Peyer's patch (tissue), 4 donors: ENCODE measurements at places on chromosomes 12 and 14. TPM values are rescaled to one million over a fixed set of nuclear protein-coding genes. Genes with fewer than 3 reads are reported as not detected.

GLI1 gene
- total RNA-seq: 0.88 TPM

- no peak overlapping the region for H3K4me3 ChIP-seq
- no peaks in the 10 kb centered on the region for H3K27me3 ChIP-seq
- no peaks in the 10 kb centered on the region for H3K4me1 ChIP-seq
- no peak for DNase-seq
Measured at GRCh38 chr14:22678221-22678620, 34.1 kb upstream of the OR6J1 start.

DNA sequence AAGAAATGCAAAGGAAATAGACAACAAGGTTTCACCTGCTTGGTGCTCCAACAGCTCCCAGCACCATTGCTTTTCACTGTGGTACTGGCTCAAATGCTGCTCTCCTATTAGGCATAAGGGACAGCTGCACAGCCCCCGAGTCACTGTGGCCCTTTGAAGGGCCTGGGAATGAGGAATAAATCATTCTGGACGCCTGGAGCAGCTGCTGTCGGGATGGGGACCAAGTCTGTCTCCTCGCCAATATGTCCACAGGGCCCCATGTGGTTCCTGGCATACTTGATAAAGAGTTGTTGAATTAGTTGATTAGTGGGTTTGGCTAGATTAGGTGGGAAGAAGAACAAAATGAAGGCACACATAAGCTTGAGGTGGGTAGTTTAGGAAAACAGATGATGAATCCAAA is 13.1 kb upstream of the NGB start:
- H3K4me1 ChIP-seq: no peaks in the 10 kb centered on the region
- H3K27ac ChIP-seq: no peak overlapping the region
- no peak overlapping the region for H3K4me3 ChIP-seq
- no peaks in the 10 kb centered on the region for H3K27me3 ChIP-seq
- peaks cover 68% of the 10 kb centered on the region for H3K36me3 ChIP-seq
- no peak for DNase-seq

- no peak overlapping the region for H3K27ac ChIP-seq
- no peaks in the 10 kb centered on the region for H3K27me3 ChIP-seq
- H3K36me3 ChIP-seq: no peaks in the 10 kb centered on the region
- H3K4me3 ChIP-seq: no peak overlapping the region
- H3K4me1 ChIP-seq: peaks cover 11% of the 10 kb centered on the region
Measured at GRCh38 chr12:110813285-110813684, 33.5 kb upstream of the CCDC63 start.

TMEM119 gene
- 4.7 TPM for total RNA-seq

RNASE7 gene
- not detected for total RNA-seq

GRCh38 chr12:115980339-115980738 is 297.2 kb downstream of the MED13L start:
- H3K4me3 ChIP-seq: no peak overlapping the region
- H3K27me3 ChIP-seq: no peaks in the 10 kb centered on the region
- no peaks in the 10 kb centered on the region for H3K4me1 ChIP-seq
- H3K27ac ChIP-seq: no peak overlapping the region
- no peaks in the 10 kb centered on the region for H3K36me3 ChIP-seq

- no peak for DNase-seq
- H3K36me3 ChIP-seq: no peaks in the 10 kb centered on the region
- H3K4me3 ChIP-seq: no peak overlapping the region
- H3K4me1 ChIP-seq: peaks cover 10% of the 10 kb centered on the region
Measured at GRCh38 chr14:93006567-93007051, 83.7 kb downstream of the CHGA start.

DNA sequence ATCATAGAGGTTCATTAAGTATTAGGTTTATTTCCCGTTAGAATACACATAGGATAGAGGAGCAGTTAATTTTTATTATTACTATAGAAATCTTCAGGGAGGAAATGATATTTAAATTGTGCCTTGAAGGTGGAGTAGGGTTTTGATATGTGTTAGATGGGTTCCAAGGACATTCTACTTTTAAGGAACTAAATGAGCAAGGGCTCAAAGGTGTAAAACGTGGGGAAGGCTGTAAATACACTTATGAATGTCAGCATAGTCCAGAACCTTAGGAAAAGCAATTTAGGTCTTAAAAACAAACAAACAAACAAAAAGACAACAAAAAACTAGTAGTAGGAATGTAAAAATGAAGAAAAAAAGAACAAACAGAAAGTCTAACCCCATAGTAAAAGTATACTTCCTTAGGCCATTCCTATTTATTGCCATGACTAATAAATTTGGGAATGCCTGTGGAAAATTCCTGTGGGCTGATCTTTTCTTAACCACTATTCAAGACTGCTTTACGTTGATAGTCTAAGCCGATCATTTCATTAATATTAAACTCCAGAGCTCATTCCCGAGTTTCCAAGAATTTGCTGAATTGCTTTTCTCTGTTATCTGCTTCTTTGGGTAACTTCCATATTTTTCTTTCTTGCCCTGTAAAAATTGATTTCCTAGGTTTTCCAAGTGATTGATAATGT is 180.3 kb downstream of the RAD51B start:
- no peaks in the 10 kb centered on the region for H3K4me1 ChIP-seq
- H3K27me3 ChIP-seq: no peaks in the 10 kb centered on the region
- H3K27ac ChIP-seq: no peak overlapping the region

GRCh38 chr14:54652605-54653052 is 85.7 kb downstream of the SAMD4A start:
- H3K36me3 ChIP-seq: no peaks in the 10 kb centered on the region
- peak overlapping the region; percentile 78 for H3K27ac ChIP-seq
- no peaks in the 10 kb centered on the region for H3K27me3 ChIP-seq
- DNase-seq: no peak
- H3K4me1 ChIP-seq: peaks cover 10% of the 10 kb centered on the region

ARHGDIB gene
- total RNA-seq: 61.3 TPM

DNA sequence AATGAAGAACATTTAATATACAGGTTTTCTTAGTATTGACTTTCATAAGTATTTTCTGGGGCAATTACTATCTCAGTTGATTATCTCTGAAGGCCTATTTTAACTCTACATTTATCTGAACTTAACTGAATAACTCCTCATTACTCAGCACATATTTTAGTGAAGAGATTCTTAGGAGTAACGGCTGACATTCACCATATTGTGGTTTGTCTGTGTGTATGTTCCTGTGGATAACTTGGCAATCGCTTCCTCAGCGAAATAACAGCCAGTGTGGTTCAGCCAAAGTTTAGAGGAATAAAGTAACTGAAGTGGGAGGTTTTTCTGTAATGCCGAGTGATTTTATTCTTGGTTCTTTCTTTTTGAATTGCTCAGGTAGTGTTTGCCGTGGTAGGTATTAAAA is 168.0 kb downstream of the RAD51B start:
- no peak overlapping the region for H3K4me3 ChIP-seq
- no peaks in the 10 kb centered on the region for H3K4me1 ChIP-seq
- H3K36me3 ChIP-seq: no peaks in the 10 kb centered on the region
- DNase-seq: no peak
- H3K27ac ChIP-seq: peak overlapping the region; percentile 39

NRIP2 gene
- total RNA-seq: not detected

GRCh38 chr12:42660968-42661937 is 71.7 kb upstream of the PRICKLE1 start:
- H3K27ac ChIP-seq: no peak overlapping the region
- H3K36me3 ChIP-seq: no peaks in the 10 kb centered on the region
- H3K4me3 ChIP-seq: no peak overlapping the region
- H3K4me1 ChIP-seq: no peaks in the 10 kb centered on the region
- no peak for DNase-seq

GRCh38 chr14:63788011-63788933 is 60.4 kb upstream of the SGPP1 start:
- no peak for DNase-seq
- H3K36me3 ChIP-seq: no peaks in the 10 kb centered on the region
- no peak overlapping the region for H3K27ac ChIP-seq
- H3K27me3 ChIP-seq: no peaks in the 10 kb centered on the region

GRCh38 chr14:72739446-72740405 is 154.2 kb downstream of the DPF3 start:
- no peak overlapping the region for H3K27ac ChIP-seq
- DNase-seq: no peak
- H3K4me3 ChIP-seq: no peak overlapping the region
- no peaks in the 10 kb centered on the region for H3K4me1 ChIP-seq
- H3K27me3 ChIP-seq: no peaks in the 10 kb centered on the region
- no peaks in the 10 kb centered on the region for H3K36me3 ChIP-seq

GEMIN2 gene
- 17.3 TPM for total RNA-seq

KLRD1 gene
- 8.4 TPM for total RNA-seq
